ENCODE measurements at places on chromosomes 12 and 14.

DNA sequence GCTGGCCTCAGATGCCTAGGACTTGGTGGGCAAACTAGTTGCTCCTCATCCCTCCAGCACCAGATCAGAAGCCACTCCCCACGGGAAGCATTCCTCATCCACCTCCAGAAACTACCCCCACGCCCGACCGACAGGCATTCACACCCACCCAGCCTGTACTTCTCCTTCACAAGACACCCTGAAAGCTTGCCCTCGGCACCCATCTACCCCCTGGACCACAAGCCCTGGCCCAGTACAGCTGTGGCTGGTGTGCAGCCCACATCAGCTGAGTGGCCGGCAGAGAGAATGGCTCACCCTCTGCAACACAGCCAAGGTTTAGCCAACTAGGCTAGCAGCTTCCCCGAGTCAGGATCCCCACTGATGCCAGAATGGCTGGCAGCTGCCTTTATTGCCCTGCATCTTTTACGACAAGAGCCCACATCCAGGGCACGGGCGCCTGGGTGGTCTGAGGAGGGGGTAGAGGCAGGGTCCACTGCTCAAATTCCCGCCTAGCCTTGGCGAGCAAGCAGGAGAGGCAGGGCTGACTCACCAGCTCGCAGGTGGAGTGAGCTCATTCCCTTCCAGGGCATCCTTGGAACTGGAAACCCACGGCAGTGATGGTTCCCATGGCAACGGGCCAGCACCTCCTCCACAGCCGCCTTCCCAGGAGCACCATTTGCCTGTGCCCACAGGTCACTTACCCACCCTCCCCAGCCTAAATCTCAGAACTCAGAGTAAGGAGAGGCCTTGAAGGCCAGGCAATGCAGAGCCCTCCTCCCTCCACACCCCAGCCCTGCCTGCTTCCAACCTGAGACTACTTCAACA lies 17.1 kb downstream of the ACTN1 start:
- no peak for DNase-seq

DNA sequence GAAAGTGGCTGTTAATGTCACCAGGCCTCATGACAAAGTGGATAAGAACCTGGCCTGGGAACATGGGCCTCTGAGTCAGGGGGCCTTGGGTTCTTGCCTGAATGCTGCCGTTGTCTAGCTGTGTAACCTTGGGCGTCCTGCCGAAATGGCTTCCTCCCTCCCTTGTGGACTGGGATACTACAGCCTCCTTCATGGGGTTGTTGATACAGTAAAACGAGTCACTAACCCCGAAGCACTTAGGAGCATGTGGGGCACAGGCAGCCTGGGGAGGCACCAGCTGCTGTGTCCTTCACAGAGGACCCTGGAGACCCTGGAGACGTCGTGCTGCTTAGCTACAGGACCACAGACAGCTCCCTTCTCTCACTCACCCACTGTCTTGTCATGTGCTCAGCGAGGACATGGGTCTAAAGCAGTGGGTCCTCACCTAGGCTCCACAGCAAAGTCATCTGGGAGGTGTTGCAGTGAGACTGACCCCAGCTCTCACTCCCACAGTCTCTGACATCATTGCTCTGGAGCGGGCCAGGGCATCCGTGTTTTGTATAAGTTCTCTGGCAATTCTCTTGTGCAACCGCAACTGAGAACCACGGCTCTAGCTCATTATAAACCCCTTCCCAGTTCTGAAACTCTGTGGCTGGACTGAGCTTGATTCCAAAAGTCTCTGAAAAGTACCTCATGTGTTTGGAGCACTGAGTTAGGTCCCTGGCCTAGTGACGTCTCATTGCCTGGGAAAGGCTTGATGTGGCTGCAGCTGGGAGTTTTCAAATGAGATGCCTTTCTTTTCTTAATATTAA lies 42.1 kb downstream of the SERPINA3 start:
- no peak for DNase-seq

DNA sequence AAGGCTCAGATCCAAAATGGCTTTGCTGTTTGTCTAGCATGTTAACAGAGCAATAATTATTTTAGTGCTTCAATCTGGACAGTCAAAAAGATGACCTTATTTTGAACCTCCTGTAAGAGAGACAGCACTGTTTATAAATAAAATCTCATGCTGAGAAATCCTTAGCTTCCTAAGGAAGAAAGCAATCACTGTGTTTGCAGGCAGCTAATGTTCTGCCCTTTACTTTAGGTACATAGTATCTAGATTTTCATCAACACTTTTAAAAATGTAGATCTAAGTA lies 105.3 kb downstream of the PRKD1 start:
- no peak for DNase-seq

GRCh38 chr14:55288439-55288838 lies 17.2 kb downstream of the FBXO34 start:
- no peak for DNase-seq

- DNase-seq: no peak
Observed at GRCh38 chr14:30553311-30553989, 5.5 kb upstream of the G2E3 start.

GRCh38 chr12:95335948-95336347 lies 118.3 kb downstream of the VEZT start:
- no peak for DNase-seq

DNA sequence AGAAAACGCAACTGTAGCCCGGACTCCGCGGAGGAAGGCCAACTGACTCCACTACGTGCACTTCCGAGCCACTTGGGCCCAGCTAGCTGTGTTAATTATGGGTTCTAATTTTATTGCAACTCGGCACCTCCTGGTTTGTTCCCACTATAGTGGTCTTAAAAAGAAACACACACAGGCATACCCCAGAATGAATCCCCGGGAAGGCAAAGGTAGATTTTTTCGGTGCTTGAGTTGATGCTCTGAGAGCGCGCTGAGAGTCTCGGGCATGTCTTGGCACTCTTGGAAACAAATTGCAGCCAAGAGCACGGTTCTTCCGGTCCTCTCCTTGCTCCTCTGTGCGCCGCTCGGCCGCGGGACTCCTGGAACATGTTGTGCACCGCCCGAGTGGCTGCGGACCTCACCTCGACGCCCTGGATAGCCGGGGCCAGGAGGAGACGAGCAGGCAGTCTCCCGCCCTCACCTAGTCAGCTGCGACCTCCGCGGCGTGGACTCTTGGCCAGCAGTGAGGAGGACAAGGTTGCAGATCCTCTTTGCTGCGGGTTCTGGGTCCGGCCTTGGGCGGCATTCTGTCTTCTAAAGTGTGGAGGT lies 6.8 kb upstream of the PAX9 start:
- DNase-seq: no peak

- DNase-seq: no peak
Observed at GRCh38 chr12:99235381-99235780, 412.2 kb upstream of the GARIN6 start.

- DNase-seq: no peak
Observed at GRCh38 chr14:58784931-58785330, 147.2 kb downstream of the DACT1 start.

GRCh38 chr12:81998761-81999378 lies 239.7 kb upstream of the PPFIA2 start:
- DNase-seq: no peak

DNA sequence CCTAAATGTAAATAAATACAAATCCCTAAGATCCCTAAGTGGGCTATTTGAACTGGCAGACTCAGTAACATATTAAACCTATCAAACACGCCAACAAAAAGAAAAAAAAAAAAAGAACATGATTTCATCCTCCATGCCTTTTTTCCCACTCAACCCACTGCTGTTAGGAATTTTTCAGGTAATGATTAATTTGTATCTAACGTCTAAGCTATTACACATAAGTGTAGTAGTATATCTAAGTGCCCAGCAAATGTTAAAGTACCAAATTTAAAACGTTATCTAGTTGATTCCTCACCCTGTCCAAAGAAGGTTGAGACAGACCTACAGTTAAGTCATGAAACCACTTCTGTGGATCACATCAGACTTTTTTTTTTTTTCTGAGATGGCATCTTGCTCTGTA lies 16.4 kb upstream of the ARID4A start:
- DNase-seq: no peak

DNA sequence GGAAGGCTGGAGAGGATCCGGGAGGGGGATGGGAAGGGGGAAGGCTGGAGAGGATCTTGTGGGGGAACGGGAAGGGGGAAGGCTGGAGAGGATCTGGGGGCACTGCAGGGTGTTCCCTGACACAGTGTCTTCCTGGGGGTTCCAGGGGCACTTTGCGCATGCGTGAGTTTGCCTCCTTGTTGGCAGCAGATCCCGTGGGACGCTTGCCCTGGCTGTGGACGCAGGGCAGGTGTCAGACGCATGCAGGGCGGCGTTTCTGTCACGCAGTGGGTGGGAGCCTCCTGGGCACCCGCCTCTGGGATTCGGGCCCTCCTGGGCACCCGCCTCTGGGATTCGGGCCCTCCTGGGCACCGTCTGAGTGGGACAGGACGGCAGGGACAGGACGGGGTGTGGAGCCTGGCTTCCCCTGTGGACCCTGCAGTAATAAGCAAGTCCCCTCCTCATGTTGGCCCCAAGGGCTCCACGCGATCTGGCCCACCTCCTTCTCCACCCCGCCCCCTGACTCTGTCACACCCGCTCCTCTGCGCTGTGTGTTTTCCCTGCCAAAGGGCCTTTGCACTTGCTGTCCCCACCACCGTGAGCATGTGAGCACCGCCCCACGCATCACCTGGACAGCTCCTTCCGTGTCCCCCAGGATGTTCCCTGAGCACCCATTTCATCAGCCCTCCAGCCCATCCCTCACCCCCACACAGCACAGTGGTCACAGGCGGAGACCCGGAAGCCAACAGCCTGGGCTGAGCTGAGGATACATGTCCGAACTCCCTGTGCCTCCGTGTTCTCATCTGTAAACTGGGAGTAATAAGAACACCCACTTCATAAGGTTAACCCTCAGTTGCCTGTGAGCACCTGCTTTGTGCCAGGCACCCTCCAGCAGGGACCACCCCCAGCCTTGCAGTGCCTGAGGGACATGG lies 4.4 kb downstream of the MMP17 start:
- DNase-seq: no peak

- no peak for DNase-seq
Observed at GRCh38 chr12:10154145-10154496, 17.8 kb downstream of the OLR1 start.

- no peak for DNase-seq
Observed at GRCh38 chr14:68937471-68938270, 41.4 kb downstream of the ACTN1 start.

DNA sequence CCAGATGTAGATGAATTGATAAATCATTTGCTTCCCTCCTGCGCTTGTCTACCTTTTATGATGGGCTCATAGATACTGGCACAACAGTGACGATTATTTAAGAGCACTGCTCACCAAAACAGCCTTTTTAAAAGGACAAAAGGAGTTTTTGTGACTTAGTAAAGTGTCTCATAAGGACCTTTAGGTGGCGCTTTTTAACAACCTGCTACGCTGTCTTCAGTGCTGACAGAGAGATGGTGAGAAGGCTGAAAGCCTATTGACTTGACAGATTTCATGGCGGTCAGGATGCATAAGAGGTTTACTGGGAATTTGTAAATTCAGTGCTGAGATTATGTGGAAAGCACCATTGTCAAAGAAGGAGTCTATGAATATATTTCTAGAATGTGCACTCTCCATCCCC lies 87.6 kb downstream of the SLC15A5 start:
- DNase-seq: peak; percentile 61
